ENCODE measurements at places on chromosomes 11 and 22. TPM values are rescaled to one million over a fixed set of nuclear protein-coding genes. Genes with fewer than 3 reads are reported as not detected.
A peak's percentile ranks its signal among the peaks of the same experiment; 100 is the strongest.

The GAS2L1 gene
- total RNA-seq, result 10.6 TPM

The ACTN3 gene
- total RNA-seq, result 0.44 TPM

The LRRC56 gene
- total RNA-seq, result 5.4 TPM

The WBP2NL gene
- not detected for total RNA-seq

The GSTT2 gene
- 0.47 TPM for total RNA-seq

The PRDM10 gene
- 19.3 TPM for total RNA-seq

The CASP5 gene
- total RNA-seq, result not detected

The PHETA2 gene
- 5.2 TPM for total RNA-seq

The SYT7 gene
- 10.3 TPM for total RNA-seq

GRCh38 chr11:119381181-119381988, at the start of gene USP2:
Gene USP2, minus strand, starts transcription at chr11:119381690. Its CDS starts 8,210 bp downstream, at chr11:119373480.
- peak; percentile 99 for DNase-seq

DNA sequence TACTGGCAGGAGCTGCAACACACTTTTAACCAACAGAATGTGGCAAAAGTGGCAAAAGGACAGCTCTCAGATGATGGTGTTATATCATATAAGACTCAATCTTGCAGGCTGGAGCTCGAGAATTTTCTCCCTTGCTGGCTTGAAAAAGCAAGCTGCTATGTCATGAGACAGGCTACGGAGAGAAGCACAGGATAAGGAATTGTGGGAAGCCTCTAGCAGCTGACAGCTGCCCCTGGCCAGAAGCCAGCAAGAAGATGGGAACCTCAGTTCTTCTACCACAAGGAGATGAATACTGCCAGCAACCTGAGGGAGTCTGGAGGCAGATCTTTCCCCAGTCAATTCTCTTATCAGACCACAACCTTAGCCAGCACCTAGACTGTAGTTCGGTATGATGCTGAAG, 24.6 kb downstream of the FXYD6 start:
- no peak for DNase-seq

- DNase-seq, result no peak
Observed at GRCh38 chr11:47306484-47306844, 36.5 kb downstream of the MADD start.

- DNase-seq, result no peak
Observed at GRCh38 chr22:37184380-37184755, 3.7 kb downstream of the C1QTNF6 start.

DNA sequence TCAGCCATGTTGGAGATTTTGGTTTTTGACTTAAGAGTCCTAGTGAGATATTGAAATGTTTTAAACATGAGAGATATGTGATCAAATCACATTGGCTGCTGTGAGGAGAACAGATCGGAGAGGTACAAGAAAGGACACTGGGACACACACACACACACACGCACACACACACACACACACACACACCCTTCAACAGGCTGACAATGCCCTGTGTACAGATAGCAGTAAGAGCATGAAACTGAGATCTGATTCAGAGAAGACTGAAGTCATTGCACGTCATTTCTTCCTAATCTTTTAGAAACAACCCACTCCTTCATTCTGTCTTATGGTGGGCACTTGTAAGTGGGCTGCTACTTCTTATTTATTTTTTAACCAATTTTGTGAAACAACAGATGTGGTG, 200.5 kb upstream of the E2F8 start:
- no peak for DNase-seq

GRCh38 chr11:47852053-47852452, 3.9 kb upstream of the NUP160 start:
- DNase-seq, result no peak

DNA sequence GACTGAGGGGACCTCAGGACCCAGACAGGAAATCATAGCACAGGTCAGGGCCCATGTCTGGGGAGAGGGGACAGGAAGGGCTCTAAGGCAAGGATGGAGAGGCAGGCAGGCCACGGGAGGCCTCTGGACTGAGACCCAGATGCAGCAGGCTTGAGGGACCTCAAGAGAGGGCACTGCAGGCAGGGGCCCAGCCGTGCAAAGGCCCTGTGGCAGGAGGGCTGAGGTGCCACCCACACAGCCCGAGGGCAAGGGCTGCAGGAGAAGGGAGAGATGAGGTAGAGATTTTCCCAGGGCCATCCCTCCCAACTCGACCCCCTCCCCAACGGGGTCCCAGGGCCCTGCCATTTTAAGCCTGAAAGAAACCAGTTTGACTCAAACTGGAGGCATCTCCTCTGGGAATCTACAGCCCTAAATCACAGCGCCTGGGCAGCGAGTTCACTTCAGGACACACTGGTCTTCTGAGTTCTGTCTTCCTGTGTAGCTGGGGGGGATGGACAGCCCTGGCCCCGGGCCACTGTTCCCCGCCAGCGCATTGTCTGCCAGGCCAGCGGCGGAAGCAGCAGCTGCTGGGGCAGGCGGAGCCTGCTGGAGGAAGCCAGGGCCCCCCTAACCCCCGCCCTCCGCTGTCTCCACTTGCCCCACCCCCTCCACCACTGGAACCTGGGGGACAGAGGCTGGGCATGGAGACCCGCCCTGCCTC, 20.3 kb upstream of the WNT7B start:
- DNase-seq, result no peak

DNA sequence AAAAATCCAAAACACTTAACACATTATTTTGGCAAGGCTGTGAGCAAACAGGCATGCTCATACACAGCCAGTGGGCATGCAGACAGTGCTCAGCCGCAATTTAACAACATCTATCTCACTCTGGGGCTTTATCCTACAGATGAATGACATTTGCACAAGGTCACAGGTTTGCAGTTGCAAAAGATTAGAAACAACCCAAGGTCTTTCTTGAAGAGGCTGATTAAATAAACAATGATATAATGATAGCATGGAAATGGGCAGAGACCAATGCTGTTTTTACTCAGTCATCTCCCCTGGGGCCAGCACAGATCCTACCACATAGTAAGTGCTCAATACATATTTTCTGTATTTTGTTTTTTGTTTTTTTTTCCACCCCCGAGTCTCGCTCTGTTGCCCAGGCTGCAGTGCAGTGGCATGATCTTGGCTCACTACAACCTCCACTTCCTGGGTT, 9.4 kb downstream of the A4GALT start:
- no peak for DNase-seq

GRCh38 chr11:46026606-46027293, 94.5 kb downstream of the PHF21A start:
- DNase-seq, result no peak

- peak; percentile 76 for DNase-seq
Observed at GRCh38 chr11:69915501-69916250, 96.5 kb upstream of the FGF3 start.

- DNase-seq, result no peak
Observed at GRCh38 chr11:35330156-35330889, 89.0 kb downstream of the SLC1A2 start.

DNA sequence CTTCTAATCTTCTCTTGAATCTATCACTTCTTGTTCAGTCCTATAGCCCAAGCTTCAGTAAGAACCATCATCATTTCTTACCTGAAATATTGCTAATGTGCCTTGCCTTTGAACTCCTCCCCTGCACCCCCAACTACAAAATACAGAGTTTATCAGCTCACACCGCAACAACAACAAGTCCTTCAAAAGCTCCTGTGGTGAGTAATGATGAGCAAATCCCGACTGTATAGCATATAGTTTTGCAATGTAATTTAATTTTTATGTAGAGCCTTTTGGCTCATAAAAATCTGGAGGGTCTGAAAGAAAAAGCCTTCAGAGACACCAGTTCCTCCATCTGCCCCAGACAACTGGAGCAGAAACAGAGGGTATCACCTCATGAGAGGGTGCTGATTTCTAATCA, 124.7 kb downstream of the ARHGAP32 start:
- DNase-seq, result no peak

DNA sequence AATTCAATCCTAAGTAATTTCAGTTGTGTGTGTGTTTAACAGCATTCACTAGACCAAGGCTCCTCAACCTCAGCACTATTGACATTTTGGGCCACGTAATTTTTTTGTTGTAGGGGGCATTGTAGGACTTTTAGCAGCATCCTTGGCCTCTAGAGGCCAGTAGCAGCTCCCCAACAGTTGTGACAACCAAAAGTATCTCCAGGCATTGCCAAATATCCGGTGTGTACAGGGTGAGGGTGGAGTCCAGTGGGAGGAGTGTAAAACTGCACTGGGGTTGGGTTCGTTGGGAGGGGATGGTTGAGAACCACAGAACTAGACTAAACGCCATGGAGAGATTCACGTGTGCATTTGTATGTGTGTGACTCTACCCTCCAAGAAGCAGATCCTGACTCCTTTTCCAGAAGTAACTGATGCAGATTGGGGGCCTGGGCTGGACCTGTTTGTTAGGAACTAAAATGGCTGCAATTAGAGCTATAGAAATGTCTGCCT, 5.9 kb upstream of the PHF21A start:
- DNase-seq, result no peak

- no peak for DNase-seq
Observed at GRCh38 chr11:45208135-45208534, 61.7 kb downstream of the PRDM11 start.

- no peak for DNase-seq
Observed at GRCh38 chr11:43222215-43222614, 89.6 kb upstream of the API5 start.

DNA sequence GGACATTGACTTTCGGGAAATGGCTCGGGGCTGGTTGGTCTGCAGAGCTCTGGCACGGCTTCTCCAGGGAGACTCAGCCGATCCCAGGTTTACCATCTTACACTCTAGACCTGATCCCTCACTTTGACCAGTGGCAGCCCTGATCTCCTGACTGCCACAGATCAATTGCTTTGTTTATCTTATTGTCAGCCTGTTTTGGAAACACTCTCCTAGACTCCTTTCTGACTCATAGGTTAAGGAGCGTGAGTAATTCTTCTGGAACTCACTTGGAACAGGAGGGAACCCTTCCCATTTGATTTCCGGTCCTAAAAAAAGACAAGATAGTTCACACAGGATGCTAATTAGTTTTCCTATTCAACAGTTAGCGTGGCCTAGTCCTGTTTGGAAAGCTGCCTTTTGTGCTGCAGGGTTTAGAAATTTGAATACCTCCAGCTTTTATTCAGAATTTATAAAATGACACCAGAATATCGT, 16.0 kb upstream of the BMAL1 start:
- no peak for DNase-seq

- DNase-seq, result no peak
Observed at GRCh38 chr11:47139878-47140277, 36.8 kb downstream of the ARFGAP2 start.

DNA sequence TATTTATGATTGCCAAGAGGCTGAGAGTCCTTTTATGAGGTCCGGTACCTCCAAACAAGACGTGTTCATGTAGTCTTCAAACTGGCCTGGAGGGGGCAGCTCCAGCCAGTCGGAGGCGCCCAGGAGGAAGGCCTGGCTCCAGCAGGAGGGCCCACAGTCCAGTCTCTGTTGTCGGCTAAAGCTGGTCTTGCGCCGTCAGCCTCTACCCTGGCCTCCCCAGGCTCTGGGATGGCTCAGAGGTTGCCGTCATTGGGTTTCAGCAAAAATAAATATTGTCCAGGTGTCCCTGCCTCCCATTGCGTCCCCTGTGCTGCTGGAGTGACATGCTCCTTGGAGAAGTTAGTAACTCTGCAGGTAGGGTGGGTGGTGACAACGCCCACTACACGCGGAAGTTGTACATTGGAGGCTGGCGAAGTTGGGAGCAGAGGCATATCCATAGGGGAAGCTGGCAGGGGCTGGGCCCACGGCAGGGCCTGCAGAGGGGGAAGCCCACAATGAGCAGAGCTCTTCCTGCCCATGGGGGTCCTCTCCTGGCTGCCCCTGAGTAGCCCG, 1.0 kb upstream of the SLC25A1 start:
- peak; percentile 58 for DNase-seq

DNA sequence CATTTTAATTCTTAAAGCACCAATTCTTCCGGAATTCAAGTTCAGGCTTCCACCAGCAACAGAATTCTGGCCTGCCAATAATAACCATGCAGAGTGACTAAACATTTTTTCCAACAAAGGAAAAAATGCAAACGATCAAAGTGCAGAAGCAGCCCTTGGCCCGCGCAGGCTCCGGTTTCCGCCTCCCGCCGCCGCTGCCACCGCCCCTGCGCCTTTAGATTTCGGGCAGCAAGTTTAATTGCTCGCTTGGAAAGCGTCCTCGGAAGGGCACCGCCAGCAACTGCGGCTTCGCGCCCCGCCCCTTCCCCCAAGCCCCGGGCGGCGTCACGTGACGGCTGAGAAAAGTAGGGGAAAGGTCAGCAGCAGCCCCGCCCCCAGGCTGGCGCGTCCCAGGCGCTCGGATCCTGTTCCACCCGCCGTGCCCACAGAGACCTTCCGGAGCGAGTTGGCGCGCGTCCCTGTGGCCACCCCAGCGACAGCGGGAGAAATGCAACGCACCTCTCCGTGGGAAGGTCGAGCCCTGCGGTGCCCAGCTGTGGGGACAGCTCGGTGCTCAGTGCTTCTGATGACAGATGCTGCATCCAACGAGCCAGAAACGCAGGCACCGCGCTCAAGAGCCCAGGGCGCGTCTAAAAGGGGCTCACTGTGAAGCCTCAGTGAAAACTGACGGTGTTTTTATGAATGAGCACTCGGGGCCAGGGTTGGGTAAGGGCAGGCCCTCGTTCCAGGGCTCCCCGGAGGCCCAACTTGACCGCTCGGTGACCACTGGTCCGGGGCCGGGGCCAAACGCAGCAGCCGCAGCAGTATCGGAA, 2.5 kb downstream of the CPT1A start:
- DNase-seq, result peak; percentile 93

DNA sequence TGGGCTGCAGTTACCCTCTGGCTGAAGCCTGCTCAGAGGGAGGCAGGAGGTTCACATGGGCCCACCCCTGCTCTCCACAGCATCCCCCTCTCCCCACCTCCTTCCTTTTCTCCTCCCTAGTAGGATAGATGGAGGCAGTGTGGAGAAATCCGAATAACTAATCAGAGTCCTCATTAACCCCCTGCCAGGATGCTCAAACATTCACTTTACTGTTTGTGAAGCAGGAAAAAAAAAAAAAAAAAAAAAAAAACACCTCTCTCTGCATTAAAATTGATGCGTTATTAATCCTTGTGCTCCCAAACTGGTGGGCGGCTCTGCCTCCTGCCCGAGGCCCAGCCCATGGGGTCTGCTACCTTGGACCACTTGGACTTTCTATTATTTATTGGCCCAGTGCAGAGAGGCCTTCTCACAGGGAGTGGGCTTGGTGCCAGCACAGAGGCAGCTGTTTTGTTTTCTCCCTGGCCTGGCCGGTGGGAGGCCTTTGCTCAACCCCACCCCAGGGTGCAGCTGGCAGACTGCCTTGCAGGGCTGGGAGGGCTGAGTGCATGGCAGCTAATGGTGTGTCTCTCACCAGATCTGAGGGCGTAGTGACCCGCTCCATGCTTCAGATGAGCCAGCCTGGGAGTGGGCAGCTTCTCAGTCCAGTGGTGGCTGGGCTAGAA, 150.7 kb downstream of the PKNOX2 start:
- DNase-seq, result no peak

DNA sequence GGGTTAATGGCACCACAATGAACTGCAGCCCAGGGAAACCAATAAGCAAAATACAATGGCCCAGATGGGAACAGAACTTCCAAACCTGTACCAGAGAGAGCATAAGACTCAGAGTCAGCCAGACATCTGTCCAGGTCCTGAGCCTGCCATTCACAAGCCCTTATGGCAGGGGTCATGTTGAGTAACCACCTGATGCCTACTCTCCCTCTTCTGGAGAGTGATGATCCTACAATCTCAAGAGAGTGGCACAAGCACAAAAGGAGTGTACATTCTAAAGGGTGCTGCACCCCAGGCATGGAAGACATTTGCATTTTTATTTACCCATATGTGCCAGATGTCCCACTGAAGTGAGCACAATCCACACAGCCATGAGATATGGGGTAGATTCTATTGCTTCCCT, 10.6 kb downstream of the TENM4 start:
- no peak for DNase-seq

GRCh38 chr11:61541598-61541997, 33.0 kb downstream of the LRRC10B start:
- no peak for DNase-seq

GRCh38 chr22:35417606-35418005, 17.7 kb downstream of the MCM5 start:
- DNase-seq, result no peak

All from progenitor cell of endocrine pancreas (in vitro differentiated cells).